Stimulated activated CD8-positive, alpha-beta memory T cell treated with anti-CD3 and anti-CD28 coated beads, Interleukin-4, amount 100 ng/mL, for 48 hours (primary cell): ENCODE measurements at places on chromosomes 12 and 14.
A peak's percentile ranks its signal among the peaks of the same experiment; 100 is the strongest.

GRCh38 chr12:117141097-117141898, 42.1 kb upstream of the TESC start:
- DNase-seq: no peak

- DNase-seq: no peak
Observed at GRCh38 chr12:117387832-117388231, 26.4 kb upstream of the NOS1 start.

- no peak for DNase-seq
Observed at GRCh38 chr12:44227616-44228015, 391.7 kb downstream of the TMEM117 start.

DNA sequence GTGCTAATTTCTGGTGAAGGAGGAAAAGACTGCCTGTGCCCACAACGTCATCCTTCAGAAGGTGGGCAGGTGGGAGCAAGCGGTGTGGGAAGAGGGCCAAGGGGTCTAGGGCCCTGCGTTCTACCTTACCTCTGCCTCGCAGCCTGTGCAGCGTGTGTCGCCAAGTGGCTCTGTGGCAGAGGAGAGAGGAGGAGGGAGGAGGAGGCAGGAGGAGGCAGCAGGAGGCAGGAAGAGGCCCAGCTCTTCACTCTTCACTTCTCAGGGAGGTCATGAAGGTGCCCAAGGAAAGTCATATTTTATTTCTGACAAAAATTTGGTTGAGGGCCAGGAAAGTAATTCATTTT, 177.9 kb downstream of the MYRFL start:
- DNase-seq: no peak

- DNase-seq: no peak
Observed at GRCh38 chr12:12452326-12452902, 95.5 kb downstream of the BORCS5 start.

GRCh38 chr12:1616233-1617066, 12.6 kb upstream of the WNT5B start:
- no peak for DNase-seq

DNA sequence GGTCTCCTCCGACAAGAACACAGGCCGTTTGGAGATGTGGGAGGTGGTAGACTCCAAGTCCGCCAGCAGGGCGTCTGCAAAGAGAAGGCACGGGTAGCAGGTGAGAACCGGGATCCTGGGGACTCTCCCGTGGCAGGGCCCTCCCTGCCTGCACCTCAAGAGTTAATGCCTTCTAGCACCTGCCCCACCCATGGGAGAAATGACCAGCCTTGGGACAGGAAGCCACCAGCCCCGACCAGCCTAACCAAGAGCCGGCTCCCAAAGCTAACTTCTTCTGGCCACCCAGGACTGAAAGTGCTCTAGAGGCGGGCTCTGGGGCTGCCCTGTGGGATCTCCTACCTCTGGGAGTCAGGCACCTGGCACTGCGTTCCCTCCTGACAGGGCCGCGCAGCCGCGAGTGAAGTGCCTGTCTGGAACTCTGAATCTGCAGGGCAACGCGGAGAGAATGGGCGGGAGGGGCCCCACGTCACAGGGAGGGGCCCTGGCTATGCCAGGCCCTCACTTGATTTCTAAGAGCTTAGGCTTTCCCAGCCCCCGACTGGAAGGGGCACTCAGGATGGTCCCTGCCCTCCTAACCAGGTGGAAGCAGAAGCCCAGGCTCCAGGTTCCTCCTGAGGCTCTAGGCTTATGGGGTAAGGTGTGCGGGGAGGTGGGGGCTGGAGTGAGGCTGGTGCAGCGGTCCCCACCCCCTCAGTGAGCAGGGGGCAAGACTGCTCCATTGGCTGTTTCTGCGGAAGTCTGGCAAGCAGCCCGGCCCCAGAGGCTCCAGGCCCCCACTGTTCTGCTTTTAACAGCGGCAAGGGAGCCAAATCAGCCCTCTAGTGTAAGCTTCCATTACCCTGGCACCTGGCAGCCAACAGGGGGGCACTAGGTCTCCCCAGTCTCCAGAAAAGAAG, 23.6 kb upstream of the RPLP0 start:
- DNase-seq: no peak

DNA sequence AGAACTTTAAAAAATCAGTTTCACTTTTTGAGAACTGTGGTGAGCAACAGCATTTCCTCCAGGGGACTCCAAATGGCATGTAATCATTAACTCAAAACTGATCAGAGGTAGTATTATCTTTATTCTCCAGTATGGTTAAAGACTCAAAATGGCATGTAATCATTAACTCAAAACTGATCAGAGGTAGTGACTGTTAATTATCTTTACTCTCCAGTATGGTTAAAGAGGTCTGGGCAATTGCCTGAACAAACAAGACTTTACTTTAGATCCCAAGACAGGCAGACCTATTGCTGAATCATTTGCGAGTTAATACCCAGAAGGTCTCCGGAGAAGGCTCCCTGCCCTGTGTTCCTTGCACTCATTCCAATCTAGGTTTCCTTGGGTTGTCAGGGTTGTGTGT, 6.6 kb upstream of the ACADS start:
- DNase-seq: no peak

GRCh38 chr14:25406818-25407217, 356.9 kb upstream of the STXBP6 start:
- DNase-seq: peak; percentile 30

DNA sequence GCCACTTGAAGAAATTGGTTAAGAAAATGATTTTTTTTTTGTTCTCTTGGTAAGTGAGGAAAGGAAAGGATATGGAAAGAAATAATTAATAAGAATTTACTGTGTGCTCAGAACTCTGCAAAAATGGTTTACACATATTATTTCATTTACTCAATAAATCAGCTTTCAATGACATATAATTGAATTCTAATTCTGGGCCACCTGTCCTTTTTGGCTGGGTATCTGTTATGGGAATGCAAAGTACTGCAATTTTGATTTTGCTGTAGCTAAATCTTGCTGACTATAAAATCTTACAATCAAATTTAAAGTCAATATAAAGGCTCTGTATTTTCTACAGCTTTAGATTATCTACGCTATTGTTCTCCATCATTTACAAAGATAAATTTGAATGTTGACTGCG, 147.1 kb downstream of the GRIP1 start:
- DNase-seq: no peak

DNA sequence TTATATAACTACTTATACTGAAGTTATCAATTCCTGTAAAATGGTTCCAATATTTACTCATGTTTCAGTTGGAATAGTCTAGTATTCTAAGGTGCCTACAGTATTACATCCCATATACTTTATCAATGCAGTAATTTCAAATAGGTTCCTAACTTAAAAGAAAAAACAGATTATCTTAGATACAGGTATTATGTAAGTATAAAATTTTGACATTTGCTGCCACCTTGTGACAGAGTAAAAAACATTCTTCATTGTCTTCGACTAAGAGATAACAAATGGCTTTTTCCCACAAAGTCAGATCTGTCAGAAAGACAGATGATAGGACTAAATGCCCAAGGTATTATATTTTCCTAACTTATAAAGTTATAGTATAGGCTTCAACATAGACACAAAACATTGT, 78.7 kb downstream of the TXNDC16 start:
- no peak for DNase-seq

- no peak for DNase-seq
Observed at GRCh38 chr14:50109342-50109741, 7.0 kb downstream of the VCPKMT start.

DNA sequence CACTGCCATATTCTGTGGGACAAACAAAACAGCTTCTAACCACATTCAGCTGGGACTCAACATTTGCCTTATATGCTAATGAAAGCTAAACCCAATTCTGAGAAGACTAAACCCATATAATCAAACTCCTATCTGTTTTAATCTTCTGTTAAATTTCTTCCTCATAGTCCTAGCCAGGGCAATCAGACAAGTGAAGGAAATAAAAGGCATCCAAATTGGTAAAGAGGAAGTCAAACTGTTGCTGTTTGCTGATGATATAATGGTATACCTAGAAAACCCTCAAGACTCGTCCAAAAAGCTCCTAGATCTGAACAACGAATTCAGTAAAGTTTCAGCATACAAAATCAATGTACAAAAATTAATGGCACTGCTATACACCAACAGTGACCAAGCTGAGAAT, 157.1 kb downstream of the PHLDA1 start:
- no peak for DNase-seq

GRCh38 chr12:3251691-3252090, 174.5 kb downstream of the TSPAN9 start:
- DNase-seq: no peak

DNA sequence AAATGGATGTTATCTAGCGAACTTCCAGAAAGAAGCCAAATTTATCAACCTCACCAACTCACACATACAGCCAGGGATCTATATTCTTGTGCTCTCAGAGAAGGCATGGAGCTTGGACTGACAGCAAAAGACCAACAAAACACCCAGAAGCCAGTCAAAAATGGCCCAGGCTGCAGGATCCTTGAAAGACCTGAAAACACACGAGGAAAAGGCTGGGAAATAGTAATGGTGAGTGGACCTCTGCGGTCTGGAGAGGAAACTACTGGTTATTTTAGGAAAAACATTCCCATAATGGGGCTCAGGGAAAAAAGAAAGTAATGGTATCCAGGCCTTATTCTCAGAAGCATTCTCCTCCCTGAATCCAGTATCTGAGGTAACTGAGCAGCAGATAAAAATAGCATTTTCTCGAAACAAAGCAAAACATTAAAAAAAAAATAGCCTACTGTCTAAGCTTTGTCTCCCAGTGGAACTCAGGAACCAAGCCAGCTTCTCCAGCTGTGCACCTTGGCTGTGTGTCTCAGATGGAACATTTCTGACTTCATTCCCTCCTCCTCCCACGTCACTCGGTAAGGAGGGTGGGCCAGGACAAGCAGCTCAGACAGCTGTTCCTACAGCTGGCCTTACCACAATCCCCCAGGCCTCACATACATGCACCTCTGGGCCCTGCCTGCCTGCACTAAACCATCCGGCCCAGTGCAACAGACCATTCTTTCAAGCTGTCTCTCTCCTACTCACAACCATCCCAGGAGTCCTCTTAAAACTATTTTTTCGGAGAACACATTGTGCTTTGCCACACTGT, 249.9 kb downstream of the DAD1 start:
- no peak for DNase-seq

- DNase-seq: no peak
Observed at GRCh38 chr12:113089839-113090238, 33.3 kb downstream of the DTX1 start.

GRCh38 chr12:111363578-111363977, 5.3 kb downstream of the PHETA1 start:
- no peak for DNase-seq

DNA sequence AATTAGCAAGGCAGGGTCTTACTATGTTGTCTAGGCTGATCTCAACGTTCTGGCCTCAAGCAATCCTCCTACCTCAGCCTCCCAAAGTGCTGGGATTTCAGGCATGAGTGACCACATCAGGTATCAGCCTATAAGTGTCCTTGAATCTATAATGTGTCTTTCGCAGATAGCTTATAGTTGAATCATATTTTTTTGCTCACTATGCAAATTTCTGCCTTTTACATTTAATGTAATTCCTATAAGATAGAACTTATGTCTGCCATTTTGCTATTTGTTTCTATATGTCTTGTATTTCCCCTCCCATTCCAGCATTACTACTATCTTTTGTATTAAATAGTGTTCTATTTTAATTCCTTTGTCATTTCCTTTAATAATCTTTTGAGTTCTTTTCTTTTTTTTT, 10.5 kb upstream of the ATF7 start:
- no peak for DNase-seq
